ENCODE measurements at places on chromosomes 7 and 10.

DNA sequence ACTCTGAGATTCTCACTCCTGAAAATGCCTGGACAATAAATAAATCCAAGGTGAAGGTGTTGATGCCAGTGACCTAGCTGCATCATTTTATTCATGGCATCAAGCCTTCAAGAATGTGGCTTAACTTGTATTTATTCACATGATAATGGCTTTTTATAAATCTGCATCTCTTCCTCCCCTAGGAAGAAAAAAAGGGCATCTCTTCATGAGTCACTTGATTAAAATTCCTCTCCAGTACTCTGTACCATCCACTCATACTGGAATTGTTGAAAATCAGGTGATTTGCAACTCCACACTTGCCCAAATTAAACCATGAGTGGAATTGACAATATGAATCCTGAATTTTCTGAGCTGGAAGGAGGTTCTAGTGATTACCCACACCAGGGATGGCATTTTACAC is 30.2 kb downstream of the PTPRE start:
- DNase-seq: no peak

- DNase-seq: no peak
Measured at GRCh38 chr10:56583316-56583715, 222.3 kb upstream of the ZWINT start.

GRCh38 chr10:60206735-60207134 is 182.9 kb downstream of the ANK3 start:
- no peak for DNase-seq

DNA sequence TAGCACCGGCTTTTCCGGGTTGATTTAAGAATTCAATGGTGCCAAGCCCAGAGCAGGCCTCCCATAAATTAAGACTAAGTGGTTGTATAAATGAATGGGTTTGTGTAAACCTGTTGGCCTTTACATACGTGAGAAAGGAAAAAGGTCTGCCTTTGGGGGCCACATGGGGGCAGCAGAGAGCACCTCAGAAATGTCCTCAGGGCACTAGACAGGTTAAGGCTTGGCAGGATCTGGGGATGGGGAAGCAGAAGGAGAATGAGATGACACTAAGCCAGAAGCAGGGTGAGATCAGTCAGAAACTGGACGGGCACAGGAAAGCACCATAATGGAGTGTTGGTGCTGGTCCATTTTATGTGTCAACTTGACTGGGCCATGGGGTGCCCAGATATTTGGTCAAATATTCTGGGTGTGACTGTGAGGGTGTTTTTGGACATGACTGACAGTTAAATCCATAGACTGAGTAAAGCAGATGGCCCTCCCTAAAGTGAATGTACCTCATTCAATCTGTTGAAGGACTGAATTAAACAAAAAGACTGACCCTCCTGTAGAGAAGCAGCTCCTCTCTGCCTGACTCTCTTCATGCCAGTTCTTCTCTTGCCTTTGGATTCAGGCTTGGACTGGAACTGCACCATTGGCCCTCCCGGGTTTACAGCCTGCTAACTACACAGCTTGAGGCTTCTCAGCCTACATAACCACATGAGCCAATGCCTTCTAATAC is 58.9 kb downstream of the FRMPD2 start:
- no peak for DNase-seq

DNA sequence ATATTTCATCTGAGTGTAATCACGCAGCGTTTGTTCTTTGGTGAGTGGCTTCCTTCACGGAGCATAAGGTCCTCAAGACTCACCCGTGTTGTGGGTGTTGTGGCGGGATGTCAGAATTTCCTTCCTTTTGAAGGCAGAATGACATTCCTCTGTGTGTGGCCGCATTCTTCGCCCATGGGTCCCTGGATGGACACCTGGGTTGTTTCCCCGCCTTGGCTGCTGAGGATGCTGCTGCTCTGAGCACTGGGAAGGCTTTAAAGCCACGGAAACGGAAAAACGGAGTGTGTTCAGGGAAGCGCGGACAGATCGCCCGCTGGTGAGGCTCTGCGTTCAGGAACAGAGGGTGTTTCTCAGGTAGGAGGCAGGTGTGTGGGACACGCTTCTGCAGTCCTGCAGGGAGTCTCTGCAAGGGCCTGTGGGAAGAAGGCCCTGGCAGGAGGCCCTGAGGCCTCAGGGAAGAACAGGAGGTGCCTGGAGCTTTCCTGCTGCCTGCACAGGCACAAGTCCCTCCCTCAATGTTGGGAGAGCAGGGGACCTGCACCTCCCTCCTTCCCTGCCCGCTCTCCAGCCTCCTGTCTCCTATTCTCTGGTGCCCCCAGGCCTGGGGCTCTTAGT is 35.7 kb upstream of the SHH start:
- no peak for DNase-seq

DNA sequence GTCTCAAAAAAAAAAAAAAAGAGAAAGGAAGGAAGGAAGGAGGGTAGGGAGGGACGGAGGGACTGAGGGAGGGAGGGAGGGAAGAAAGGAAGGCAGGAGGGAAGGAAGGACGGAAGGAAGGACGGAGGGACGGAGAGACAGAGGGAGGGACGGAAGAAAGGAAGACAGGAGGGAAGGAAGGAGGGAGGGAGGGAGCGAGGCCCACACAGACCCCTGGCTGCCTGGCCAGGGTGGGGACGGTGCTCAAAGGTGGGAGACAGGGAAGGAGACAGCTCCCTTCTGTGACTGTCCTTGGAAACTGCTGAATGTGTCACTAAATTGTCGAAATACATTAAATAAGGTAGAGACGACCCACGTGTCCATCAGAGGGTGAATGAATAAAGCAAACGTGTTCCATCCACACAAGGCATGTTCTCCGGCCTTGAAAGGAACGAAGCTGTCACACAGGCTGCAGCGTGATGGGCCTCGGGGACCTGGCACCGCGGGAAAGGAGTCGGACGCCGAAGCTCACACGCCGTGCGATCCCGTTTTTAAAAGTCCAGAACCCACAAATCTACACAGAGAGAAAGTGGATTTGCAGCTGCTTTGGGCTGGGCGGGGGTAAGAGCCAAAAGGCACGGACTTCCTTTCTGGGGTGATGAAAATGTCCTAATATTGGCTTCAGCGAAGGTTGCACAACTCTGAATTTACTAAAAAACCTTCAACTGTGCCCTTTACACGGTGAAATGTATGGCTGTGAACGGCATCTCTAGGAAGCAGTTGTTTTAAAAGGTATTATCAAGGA is 23.3 kb downstream of the ADAP1 start:
- DNase-seq: no peak

DNA sequence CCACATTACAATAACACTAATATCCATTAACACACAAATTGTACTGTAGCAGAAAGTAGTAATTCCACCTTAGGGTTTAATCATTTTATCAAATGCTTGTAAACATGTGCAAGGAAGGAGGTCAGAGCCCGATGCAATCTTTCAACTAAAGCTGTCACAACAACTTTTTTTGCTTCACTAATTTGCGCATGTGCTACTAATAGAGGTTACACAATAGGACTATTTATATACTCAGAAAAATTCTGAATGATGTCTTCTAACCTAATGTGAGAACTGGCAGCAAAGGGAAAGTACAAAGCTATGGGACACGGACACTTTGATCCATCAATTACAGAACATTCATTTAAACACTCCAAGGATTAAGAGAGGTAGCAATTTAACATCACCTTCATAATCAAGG is 244.4 kb downstream of the CHCHD3 start:
- no peak for DNase-seq

DNA sequence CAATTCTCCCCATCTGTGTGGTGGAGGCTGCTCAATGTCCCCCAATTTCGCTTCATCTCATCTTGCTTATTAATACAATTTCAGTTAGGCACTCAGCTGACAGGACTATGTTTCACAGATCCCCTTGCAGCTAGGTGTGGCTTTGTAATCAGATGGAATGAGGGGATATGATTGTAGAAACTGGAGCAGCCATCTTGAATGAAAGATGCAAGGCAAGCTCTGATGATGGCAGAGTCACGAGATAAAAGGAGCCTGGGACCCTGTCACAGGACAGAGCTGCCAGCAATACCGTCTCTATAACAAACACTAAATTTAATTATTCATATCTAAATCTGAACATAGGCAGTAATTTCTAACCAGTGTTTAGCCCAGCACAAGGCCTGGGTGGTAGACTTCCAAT is 991 bp upstream of the DLD start:
- DNase-seq: no peak

DNA sequence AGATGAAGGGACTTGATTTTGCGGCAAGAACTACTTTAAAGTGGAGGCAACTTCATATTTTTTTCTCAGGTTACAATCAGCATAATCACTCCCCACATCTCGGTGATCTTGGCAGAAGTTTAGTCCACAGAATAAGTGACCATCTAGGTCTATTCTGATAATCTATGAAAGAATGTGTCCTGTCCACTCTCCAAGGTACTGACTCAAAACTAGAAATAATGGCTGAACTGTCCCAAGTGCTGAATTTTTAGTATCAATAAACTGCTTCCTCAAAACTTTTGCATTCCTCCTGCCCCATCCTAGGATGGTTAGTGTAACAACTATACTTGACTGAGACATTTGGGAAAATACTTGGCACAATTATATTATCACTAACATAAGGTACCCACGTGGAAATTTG is 10.9 kb upstream of the CHRM2 start:
- no peak for DNase-seq

DNA sequence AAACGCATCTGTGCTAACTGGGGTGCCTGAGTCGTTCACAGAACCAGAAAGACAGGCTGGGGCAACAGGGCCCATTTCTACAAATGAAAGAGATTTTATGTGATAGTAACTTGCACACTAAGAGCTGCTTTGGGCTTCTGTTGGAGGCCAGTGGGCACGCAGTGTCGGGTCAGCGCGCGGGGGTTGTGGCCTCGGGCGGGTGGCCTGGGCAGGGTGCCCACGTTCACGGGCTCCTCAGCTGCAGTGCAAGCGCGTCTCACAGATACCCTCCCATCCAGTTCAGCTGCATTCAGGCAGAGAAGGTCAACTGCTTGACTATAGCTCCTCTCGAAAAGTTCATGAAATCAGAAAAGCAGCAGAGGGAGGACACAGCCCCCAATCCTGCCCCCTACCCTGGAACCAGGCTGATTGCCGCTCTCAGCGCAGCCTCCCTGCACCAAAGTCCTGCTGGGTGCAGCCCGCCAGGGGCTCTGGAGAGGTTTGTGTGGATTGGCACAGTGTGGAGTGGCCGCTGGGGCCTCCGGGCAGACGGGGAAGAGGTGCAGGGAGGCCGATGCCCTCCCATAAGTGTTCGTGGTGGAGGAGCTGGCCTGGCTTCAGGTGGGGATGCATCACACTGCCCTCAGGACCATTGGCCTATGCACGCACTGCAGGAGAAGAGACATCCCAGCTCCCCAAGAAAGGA is 582.8 kb downstream of the TCERG1L start:
- no peak for DNase-seq

DNA sequence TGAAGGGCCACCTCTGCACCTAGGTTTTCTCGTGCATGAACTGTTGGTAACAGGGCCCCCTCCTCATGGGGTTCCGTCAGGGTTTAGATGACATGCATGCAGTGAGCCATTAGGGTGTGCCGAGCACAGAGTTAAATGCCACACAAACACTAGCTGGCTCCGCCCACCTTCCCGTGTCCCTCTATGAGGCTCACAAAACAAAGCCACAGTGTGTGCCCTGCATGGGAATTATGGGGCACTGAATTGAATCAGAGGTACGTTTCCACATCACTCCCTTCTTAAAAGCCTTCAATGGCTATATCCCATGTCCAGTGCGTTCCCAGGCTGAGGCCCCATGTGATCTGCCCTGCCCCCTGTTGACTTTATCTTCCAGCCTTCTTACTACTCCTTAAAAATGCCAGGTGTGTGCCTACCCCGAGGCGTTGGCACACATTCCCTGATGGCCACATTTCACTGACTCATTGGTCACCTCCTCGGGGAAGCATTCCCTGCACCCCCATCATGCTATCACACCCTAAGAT is 35.7 kb downstream of the GSDME start:
- no peak for DNase-seq

DNA sequence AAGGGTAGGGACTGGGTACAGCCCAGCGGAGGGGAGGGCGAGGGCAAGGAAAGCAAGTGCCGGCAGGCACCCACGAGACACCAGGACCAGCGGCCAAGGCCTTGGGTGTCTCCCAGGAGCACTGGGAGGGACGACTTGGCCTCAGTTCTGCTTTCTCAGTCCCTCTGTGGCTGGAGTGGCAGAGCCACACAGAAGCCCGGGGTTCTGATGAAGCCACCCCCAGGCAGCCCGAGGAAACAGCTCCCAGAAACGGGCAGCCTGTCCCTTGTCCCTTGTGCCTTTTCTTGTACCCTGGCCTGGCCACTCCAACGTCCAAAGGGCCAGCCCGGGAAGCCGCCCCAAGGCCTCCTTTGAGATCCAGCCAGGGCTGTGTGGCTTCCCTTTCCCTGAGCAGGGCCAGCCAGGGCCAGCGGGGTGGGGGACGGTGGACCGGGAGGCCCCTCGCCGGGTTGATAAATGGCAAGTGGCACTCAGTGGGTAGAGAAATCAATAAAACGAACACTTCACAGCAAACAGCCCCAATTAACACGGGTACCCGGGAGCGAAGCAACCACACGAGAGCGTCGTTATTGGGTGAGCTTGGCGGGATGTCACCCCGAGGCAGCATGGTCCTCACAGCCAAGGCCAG is 69.8 kb upstream of the GNA12 start:
- DNase-seq: no peak

DNA sequence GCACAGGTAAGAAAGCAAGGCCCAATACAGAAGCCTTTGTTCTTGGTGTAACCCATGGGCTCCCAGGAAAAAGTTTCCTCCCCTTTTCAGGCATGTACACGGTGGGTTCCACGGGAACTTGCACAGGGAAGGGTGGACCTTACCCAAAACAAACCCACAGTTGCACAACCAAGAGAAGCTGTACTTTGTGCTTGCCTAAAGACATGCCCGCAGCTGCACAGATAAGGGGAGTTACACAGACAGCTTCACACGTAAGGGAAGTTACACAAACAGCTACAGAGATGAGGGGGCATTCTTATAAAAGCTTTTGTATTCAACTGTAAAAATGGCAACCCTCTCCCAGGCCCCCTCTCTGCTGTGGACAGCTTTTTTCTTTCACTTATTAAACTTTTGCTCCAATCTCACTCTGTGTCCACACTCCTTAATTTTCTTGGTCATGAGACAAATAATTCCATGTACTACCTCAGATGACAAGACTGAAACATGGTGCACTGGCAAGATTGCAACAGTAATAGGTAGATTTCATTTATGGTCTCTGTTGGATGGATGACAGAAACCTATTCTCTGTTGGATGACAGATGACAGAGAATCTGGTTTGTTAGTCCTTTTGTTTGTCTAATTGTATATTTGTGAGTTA is 72.9 kb downstream of the ATE1 start:
- DNase-seq: no peak
